ENCODE measurements at places on chromosomes 2 and 18. TPM values are rescaled to one million over a fixed set of nuclear protein-coding genes. Genes with fewer than 3 reads are reported as not detected.

DNA sequence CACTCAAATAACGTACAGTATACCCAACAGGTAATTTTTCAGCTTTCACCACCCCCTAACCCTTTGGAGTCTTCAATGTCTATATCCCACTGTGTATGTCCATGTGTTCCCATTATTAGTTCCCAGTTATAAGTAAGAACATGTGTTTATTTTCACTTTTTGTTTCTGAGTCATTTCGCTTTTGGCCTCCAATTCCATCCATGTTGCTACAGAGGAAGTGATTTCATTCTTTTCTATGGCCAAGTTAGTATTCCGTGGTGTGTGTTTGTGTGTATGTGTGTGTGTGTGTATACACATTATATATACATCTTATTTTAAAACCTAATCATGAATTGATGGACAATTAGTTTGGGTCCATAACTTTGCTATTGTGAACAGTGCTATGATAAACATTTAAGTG, 464.4 kb downstream of the CMPK2 start:
- no peak for DNase-seq

- DNase-seq: no peak
Observed at GRCh38 chr18:43077510-43078308, 37.8 kb downstream of the RIT2 start.

DNA sequence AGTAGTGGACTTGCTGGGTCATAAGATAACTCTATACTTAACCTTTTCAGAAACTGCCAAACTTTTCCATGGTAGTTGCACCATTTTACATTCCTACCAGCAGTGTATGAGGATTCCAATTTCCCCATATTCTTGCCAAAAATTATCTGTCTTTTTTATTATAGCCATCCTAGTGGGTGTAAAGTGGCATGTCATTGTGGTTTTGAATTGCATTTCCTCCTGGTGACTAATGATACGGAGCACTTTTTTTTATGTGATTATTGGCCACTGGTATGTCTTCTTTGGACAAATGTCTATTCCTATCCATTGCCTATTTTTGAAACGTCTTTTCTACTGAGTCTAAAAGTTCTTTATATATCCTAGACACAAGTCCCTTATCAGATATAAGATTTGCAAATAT, 44.3 kb downstream of the CACNB4 start:
- peak; percentile 75 for DNase-seq

DNA sequence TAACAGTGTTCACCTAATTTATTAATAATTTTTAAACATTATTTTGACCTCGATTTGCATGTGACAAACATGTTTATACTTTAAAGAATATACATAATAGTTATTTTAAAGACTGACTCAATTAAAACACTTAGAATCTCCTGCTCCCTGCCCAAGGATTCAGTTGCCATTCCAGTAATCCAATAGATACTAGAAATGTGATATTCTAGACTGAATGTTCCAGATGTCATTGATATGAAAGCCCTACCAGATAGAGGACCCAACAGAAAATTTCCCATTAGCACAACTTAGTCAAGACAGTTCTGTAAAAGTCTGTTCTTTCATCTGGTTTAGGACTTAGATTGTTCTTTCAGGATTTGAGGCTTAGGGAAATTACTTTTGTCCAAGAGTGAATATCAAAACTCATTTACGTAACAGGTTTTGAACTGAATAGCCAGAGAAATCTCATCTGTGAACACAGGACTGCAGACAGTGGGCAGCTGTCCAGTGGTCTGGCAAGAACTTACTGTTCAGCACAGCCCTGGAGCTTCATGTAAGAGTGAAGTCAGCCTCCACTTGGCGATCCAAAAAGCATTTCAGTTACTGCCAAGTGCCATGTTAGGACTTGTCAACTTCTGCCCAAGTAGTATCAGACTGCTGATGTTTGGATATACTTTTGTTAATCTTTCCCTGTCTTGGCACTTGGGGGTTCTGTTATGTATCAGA, 77.5 kb downstream of the OSBPL6 start:
- DNase-seq: no peak

- DNase-seq: peak; percentile 36
Observed at GRCh38 chr2:49770919-49771318, 616.6 kb upstream of the FSHR start.

- DNase-seq: peak; percentile 77
Observed at GRCh38 chr2:224369028-224369632, 32.8 kb downstream of the FAM124B start.

DNA sequence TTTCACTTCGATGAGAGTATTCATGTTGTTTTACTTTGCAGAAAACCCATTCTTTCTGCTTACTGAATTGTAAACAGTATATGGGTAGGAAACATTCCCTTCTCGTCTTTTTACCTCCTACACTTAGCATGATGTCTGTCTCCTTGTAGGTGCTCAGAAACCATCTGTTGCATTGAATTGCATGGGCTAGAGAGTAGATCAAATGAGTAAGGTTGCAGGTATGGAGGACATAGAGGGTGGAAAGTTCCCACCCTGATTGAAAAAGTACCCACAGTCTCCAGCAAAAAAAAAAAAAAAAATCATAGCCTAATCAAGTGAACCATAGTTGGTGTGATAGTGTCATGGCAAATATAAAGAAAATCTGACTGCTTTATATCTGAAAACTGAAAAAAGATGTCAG, 1.7 kb downstream of the CYTIP start:
- DNase-seq: no peak

DNA sequence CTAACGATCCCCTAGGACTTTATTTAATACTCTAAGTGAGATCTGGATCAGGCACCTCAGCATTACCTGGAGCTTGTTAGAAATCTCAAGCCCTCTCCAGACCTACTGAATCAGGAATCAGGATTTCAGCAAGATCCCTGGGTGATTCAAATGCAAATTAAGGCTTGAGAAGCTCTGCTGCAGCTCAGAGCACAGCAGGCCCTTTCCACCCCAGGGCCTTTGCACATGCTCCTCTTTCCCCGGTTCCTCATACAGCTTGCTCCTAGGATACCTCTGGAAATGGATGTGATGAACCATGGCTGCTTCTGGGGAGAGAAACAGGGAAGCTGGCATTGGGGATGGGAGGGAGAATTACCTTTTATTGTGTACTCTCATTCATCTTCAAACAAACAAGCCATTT, 40.3 kb upstream of the MGAT4A start:
- DNase-seq: no peak

DNA sequence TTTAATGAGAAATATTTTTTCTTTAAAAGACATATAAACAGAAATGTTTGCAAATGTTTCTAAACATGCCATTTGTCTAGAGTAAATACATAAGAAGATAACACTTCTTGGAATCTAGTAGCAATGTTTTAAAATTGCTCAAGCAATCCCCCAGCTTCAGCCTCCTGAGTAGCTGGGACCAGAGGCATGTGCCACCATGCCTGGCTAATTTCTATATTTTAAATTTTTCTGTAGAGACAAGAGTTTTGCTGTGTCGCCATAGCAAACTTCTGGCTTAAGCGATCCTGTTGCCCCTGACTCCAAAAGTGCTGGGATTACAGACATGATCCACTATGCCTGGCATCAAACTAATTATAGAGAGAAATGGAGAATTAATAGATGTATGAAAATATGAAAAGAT, 14.6 kb upstream of the MBD2 start:
- no peak for DNase-seq

DNA sequence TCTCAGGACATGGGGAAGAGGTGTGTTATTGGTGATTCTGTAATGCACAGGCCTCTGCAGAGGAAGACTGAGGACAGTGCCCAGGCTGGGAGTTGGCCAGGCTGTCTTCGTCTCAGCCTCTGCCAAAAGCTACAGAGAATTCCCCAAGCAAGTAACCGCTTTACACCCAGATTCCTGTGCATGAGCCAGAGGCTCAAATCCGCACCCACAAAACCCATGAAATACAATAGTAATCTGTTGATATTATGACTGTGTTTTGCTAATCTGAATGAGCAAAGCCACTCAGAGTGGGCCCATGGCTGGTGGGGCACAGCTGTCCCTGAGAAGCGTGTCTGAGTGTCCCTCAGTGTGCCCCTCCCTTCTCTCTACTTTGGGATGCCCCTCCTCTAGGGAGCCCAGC, 149.5 kb upstream of the PXDN start:
- DNase-seq: no peak

- peak; percentile 74 for DNase-seq
Observed at GRCh38 chr18:49656073-49656692, 94.3 kb downstream of the LIPG start.

NTSR2 gene
- total RNA-seq: not detected

VWA3B gene
- not detected for total RNA-seq

IL36G gene
- 0.62 TPM for total RNA-seq

SGO2 gene
- 25.6 TPM for total RNA-seq

NT5C1B gene
- total RNA-seq: not detected

Measured in PC-3 (cell line).